ENCODE measurements at places on chromosomes 4 and X.

GRCh38 chrX:19906293-19906692, 18.9 kb upstream of the SH3KBP1 start:
- DNase-seq, result peak; percentile 40

GRCh38 chr4:176288020-176288419, 19.0 kb upstream of the ASB5 start:
- no peak for DNase-seq

DNA sequence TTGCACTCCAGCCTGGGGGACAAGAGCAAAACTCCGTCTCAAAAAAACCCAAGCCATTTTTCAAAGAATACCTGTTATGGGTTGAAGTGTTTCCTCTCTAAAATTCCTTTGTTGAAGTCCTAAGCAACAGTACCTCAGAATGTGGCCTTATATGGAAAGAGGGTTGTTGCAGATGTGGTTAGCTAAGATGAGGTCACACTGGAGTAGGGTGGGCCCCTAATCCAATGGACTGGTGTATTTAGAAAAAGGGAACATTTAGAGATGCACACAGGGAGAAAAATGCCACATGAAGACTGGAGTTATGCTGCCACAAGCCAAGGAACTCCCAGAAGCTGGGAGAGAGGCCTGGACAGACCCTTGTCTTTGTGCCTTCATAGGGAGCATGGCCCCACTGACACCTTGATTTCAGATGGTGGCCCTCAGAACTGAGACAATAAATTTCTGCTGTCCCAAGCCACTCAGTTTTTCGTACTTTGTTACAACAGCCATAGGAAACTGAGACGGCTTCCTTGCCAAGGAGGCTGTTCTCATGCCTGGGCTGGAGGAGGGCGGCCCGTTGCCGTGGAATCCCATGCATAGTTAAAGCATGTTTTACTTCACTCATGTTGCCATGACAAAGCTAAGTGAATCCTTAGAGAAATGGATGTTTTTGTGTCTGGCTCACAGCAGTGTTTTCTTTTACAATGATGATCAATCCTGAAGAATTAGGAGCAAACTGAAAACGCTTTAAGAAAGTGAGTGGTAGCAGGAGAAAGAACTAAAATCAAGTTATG, 16.5 kb downstream of the TRAPPC2 start:
- DNase-seq, result no peak

- DNase-seq, result no peak
These were observed 376.9 kb upstream of the CTSO start for GRCh38 chr4:156330436-156331031.

DNA sequence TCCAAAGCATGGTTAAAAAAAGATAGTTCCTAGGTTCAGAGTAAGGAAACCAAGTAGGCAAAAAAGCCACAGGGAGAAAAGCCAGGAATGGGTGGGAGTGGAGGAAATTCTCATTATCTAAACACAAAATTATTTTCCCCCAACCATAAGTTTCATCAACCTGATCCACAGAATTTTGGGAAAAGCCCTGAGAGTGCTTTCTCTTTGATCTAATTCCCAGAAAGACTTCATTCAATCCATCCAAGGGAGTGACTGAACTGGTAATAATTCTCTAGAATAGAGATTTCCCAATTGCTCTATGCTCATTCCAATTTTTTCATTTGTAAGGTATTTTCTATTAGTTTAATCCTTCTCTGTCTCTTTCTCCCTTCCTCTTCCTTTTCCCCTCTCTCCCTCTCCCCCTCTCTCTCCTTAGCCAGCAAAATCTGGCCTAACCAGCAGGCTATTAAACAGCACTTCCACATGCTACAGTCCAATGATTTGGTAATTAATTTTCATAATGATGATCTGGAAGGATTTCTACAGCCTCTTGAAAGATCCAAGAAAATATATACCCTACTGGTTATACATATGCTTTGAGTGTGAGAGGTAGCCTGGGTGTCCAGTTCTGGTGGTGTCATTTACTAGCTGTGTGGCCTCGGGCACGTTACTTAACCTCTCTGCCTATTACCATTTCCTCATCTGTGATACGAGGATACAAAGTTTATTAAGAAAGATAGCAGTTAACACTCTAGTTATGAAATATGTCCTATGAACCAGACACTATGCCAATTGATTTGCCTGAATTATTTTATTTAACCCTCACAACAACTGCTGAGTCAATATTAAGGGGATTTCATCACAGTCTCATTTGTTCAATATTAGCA, 251.5 kb upstream of the RASGEF1B start:
- DNase-seq, result no peak

DNA sequence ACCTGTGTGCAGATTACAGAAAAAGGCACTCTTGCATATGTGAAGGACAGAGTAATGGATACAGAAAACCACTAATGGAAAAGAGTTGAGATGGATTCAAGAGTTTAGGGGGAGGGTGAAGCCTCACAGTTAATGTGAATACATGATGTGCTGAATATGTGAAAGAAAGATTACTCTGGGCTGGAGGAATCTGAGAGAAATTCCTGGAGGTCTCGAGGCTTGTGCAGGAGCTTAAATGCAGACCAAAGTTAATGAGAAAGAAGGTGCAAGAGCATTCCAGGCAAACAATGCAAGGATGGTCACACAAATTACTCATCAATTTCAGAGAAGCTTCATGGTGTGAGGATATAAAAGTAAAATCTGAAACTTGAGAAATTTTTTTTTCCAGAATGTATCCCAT, 768.8 kb downstream of the STPG2 start:
- DNase-seq, result no peak

- no peak for DNase-seq
These were observed 81.4 kb downstream of the TMEM131L start for GRCh38 chr4:153547520-153547919.

- DNase-seq, result no peak
These were observed 7.5 kb downstream of the AMER1 start for GRCh38 chrX:64198036-64198435.

DNA sequence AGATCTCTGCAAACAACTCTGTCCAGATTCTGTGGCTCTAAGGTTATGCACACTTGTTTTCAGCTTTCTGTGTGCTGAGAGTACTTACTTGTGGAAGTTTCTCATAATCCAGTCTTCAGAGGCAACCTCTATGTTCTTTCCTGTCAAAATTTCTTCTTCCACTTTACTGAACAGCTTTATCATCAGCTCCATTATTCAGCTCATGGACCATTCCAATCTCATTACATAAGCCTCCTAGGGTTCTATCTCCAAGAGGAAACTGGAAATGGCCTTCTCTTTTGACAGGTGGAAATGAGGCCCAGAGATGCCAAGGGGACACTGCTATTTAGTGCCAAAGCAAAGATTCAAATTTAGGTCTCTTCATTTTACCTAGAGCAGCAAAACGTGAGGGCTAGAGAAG, 61.3 kb downstream of the CHRDL1 start:
- no peak for DNase-seq

DNA sequence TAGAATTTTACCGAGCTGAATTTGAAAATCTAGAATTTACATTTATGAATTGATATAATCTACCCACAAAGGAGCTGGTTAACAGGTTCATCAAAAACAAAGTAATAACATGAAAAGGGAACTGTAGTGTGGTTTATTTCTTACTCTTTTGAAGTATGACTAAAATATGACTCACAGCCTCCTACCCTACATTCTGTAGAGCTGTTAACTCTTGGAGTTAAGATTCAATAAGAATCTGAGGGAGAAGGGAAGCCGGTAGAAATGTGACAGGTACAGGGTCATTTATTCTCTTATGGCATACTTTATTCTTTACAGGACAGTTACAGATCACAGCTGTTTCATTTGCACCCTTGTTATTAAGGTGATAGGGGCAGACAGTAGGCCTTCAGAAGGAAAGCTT, 132.2 kb upstream of the FAM47B start:
- no peak for DNase-seq

DNA sequence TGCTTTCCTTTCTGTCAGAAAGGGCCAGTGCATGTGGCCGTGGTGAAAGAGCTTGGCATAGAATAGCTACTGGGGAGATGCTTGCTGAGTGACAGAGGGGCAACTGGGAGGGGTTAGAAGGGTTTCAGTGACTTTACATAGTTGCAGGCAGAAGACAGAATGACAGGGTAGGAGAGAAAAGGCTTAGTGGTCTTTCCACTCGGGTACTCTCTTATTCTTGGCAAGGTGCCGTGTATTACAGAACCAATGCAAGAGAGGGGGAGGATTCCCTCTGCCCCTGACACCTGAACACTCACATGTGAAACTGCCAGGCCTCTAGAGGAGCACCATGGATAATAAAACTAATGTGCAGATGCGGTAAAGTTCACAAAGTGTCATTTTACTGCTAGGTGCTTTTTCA, 228.2 kb downstream of the MGST2 start:
- no peak for DNase-seq

- peak; percentile 44 for DNase-seq
These were observed 19.7 kb upstream of the ABCG2 start for GRCh38 chr4:88177983-88178625.

GRCh38 chr4:82758701-82759685, 39.6 kb downstream of the SCD5 start:
- DNase-seq, result no peak

DNA sequence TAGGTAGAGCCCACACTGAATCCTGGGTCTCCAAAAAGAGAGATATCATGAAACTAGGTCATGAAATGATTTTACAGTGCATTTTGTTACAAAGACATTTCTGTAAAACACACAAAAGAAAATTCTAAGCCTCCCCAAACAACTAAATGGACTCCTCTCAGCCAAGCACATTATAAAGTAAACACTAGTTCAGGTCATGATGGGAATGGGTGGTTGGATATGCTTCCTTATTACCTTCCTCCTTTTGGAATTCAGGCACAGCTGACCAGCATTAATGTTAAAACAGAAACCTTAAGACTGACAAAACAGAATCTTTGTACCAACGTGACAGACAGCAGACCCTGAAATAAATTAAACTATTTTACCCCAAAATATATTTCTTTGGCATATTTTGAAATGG, 87.9 kb upstream of the NPY2R start:
- no peak for DNase-seq

DNA sequence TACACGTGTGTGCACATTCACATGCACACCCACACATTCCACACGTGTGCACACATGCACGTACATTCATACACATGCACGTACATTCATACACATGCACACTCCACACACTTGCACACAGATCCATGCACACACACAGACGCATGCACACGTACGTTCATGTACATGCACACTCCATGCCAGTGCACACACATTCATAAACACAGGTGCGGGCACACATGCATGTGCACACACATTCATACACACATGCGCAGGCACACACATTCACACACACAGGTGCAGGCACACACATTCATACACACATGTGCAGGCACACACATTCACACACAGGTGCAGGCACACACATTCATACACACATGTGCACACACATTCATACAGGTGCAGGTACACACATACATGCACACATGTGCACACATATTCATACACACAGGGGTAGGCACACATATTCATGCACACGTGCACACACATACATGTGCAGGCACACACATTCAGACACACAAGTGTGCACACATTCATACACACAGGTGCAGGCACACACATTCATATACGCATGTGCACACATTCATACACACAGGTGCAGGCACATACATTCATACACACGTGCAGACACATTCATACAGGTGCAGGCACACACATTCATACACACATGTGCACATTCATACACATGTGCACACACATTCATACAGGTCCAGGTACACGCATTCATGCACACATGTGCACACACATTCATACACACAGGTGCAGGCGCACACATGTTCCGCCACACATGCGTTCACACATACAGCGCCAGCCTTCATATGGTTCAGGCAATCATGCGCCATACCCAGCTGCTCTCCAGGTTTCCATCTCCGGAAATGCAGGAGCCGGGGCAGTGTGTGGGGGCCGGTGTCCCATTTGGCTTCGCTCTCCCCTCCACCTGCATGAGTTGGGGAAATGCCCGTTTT, 124.8 kb downstream of the HMX1 start:
- DNase-seq, result no peak

GRCh38 chrX:149205081-149205480, 300.0 kb downstream of the IDS start:
- DNase-seq, result no peak

DNA sequence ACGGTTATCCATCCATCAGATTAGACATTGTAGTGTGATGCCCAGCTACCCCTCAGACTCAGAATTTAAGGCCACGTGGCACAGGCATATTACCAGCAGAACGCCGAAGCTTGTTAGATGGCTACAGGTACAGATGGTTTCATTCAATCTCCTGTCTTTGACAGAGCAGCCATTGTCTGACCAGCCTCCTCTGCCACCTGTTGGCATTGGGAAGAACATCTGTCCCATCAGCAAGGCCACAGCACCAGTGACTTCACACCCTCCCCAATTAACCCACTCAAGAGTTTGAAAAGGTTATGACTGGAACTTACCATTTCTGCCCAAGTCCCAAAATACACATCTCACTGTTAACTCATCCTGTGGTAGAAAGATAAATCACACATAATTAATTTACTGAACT, 22.0 kb upstream of the PHKA2 start:
- DNase-seq, result peak; percentile 48

DNA sequence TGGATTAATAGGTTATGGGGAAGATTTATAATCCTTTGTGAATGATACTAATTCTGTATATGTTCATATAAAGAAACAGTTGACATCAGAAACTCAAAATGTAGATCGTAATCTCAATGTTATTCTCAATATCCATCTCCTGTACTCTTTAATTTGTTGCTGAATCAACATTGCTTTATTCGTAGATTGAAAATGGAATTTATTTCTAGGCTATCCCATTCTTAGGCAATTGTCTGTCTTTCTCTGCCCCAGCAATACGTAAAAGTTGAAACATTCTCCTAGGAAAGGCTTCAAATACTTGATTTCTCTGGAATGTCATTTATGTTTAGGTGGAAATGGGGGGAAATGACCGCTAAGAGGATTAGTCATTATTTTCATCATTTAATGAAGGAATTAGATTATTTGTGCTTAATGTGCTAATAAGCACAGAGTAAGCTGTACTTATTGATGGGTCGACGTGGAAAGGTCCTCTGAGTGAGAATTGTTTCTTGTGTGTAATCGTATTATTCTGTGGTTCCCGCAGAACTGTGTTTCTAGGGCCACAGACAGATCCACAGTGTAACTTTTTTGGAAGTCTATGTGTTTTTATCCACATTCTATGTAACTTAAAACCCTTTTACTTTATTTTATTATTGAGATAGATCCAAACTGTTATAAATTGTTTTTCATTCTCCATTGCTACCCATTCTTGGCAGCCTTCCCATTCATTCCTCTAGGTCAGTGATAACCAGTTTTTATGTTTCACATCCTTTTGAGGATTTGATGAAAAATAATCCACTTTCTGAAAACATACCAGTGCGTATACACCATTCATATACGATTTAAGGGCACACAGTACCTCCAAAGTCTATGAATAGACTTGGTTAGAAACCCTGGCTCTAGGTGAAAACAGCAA, 262.9 kb downstream of the ARHGAP10 start:
- DNase-seq, result no peak
